HFFc6 (cell line): ENCODE measurements at places on chromosomes 2 and 18. TPM values are rescaled to one million over a fixed set of nuclear protein-coding genes. Genes with fewer than 3 reads are reported as not detected.

DNA sequence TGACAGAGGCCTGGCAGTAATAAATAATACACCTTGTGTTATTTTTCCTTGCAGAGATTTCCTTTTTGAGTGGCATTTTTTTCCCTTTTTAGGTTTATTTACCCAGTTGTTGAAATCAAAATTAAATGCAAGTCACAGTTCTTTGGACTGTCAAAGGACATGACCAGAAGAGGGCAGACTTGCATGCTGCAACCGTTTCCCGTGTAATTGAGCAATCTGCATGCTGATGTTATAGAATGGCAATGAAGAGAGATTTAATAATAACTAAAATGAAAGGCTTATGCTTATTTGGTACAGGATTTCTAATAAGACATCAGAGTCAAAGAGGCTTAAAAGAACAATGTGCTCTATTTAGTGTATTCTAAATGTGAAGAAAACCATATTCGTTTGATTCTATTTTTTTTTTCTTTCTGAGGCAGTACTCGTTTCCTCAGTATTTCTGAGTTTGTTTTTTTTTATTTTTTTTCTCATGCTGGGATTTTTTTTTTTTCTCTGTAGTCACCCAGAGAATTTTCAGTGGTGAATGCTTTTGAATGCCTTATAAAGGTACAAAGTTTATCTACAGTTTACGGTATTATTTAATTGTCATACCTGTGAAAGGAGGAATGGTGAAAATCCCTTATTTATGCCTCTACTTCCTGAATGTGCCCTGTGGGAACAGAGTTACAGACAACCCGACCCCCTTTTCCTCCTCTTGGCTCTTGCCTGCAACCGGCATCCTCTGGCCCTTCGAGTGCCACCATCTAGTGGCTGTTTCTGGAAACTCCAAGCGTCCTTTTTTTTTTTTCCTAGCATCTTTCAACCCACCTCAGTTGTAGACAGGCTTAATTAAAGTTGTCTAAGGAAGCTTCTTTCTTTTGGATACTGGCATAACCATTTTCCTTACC is 368.5 kb downstream of the LRRTM1 start:
- peak; percentile 72 for DNase-seq

- DNase-seq: no peak
These were observed 315.3 kb upstream of the CDH7 start for GRCh38 chr18:65435534-65435933.

DNA sequence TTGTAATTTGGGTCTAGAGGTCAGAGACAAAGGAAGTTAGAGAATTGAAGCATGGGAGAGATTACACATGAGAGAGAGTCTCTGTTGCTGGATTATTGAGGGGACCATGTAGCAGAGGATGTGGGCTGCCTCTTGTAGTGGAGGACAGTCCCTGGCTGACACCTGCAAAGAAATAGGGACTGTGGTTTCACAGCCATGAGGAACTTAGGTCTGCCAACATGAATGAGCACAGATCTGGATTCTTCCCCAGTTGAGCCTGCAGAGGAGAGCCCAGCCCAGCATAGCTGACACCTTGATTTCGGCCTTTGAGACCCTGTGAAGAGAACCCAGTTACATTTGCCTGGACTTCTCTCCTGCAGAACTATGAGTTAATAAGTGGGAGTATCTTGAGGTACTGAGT is 179.5 kb upstream of the TWIST2 start:
- DNase-seq: no peak

DNA sequence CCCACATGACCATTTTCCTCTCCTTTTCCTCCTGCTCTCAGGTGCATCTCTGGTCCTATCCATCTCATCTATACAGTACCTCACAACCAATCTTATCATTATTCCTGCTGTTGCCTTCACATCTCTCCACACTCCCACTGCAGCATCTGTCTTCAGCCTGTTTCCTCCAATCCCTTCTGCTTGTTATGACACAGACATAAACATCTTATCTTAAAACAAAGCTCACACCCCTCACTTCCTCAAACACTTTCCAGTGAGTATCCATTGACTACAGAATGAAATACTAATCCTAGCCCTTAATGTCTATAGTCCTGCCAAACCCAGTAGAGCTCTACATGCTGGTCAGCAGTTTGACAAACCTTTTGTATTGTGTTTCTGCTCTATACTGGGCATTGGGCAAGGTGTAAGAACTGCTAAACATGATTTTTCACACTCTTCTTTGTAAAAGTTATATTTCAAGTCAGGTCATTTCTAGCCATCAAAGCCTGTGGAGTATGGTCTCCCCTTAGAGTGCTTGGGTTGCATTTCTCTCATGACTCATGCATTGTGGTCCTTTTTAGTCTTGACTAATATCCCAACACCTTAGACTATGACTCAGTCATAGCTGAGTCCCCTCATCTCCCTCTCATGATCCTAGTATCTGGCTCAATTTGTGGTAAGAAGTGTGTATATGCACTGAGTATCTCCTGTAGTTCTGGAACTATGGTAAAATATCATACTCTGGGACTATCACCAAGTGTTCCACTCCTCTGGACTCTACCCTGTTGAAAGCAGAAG is 187.0 kb downstream of the CYRIA start:
- DNase-seq: no peak

DNA sequence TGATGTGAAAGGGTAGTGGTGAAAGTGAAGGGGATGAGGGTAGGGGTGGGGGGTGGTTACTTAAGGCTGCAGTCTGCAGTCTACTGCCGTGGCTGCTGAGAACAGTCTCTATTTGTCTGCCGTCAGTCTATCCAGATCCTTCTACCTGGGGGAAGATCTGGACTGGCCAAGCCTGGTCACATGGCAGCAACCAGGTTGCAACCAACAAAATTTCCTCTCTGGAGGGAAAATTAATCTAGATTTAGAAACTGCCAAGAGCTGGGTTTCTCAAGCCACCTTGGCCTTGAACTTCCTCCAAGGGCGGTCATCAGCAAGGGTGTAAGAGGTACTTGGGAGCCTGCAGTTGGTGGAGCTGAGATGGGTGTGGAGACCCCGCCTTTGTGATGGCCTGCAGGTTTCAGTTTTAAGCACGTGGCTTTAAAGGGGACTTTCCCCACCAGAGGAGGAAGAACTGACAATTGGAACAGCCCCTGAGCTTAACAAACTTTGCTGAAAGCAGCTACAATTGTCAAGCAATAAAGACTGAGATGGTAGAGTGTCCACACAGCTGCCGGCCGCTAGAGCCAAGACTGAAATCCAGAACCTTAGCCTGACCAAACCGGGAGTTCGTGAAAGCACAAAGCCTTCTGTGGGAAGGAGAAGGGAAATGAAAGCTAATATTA is 31.4 kb upstream of the KCMF1 start:
- DNase-seq: no peak

GRCh38 chr2:43424262-43425207 is 171.3 kb downstream of the THADA start:
- DNase-seq: no peak

DNA sequence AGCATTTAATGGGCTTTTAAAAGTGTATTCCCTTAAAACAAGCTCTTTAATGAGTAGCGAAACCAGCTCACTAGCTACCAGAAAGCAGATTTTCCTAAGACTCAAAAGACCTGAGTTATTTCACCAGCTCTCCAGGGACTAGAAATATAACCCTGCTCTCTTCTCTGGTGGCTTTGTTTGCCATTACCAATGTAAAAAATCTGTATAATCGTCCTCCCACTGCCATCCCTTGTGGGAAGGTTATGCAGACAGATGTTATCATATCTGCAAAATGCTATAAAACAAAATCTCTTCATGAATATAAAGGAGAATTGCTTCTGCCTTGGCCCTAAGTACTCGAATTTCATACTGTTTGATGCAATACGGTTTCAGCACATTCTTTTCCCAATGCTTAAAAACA is 335.2 kb downstream of the NUP35 start:
- no peak for DNase-seq

Gene XIRP2
- total RNA-seq: not detected in 3 replicates

Gene GKN1
- total RNA-seq: not detected in 3 replicates
